ENCODE measurements at places on chromosomes 13 and 19.
A peak's percentile ranks its signal among the peaks of the same experiment; 100 is the strongest.

- DNase-seq, result no peak
Measured at GRCh38 chr19:32813862-32814425, 55.6 kb downstream of the SLC7A9 start.

- DNase-seq, result no peak
Measured at GRCh38 chr13:25380082-25380481, 8.3 kb downstream of the ATP8A2 start.

- peak; percentile 89 for DNase-seq
Measured at GRCh38 chr19:18763674-18764590, 27.2 kb downstream of the COMP start.

DNA sequence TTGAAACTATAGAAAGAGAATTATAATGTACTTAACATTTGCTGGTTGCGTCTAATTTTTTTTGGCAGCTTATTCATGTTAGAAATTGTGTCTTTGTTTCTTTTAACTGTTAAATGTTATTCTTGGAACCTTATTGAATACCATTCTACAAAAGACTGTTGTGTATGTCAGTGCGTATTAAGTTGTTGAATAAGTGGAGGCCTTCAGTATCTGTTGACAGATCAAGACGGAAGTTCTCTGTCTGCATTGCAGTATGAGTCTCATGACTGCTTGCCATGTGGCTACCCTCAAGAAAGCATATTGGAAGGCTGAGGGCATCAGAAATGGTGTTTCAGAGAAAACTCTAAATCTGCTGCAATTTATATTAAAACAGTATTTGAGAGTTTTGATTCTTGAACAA is 8.5 kb downstream of the UBA2 start:
- DNase-seq, result no peak

- DNase-seq, result no peak
Measured at GRCh38 chr13:45545686-45546409, 69.7 kb downstream of the ERICH6B start.

- no peak for DNase-seq
Measured at GRCh38 chr19:1064661-1065605, 2.0 kb upstream of the ARHGAP45 start.

GRCh38 chr13:98977568-98978265 is at the start of gene DOCK9:
DOCK9 (minus strand) TSS chr13:98978064; CDS start chr13:98977909, 155 bp downstream.
- no peak for DNase-seq

Measured in epithelial cell of prostate (primary cell).